IMR-90 (cell line): ENCODE measurements at places on chromosomes 7 and 10.
A peak's percentile ranks its signal among the peaks of the same experiment; 100 is the strongest.

DNA sequence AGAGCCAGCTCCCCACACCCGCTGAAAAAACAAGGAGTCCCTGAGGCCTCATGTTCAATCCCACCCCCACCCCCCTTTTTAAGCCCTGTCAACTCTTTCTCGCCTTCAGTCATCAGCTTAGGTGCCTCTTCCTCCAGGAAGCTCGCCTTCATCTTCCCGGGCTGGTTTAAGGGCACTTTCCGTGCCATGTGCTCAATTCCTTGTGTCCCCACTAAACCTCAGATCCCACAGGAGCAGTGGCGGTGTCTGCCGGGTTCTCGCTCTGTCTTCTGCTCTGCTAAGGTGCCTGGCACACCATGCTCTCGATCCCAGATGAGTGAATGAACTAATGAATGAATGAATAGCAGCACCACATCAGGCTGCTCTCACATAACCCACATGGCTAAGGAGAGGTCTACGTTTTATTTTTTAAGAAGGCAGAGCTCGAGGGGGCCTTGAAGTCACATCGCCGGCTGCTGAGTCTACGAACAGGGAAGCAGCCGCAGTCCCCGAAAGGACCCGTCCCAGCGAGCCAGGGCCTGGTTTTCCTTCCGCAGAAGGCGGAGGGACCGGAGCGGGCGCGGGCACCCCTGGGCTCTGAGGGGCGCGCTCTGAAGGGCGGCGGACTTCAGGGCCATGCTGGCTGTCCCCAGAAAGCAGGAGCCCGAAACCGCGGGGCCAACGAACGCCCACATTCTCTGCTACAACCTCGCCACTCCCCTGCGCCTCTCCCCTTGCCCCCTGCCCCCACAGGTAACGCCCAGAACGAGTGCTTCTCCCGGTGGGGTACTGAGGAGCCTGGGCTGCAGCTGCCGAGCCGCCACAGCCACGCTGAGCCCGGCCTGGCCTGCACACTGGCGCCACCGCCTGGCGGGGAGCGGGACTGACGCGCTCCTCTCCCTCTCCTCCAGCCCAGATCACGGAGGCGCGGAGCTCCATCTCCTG lies 73.4 kb upstream of the KCNMA1 start:
- peak; percentile 44 for DNase-seq

DNA sequence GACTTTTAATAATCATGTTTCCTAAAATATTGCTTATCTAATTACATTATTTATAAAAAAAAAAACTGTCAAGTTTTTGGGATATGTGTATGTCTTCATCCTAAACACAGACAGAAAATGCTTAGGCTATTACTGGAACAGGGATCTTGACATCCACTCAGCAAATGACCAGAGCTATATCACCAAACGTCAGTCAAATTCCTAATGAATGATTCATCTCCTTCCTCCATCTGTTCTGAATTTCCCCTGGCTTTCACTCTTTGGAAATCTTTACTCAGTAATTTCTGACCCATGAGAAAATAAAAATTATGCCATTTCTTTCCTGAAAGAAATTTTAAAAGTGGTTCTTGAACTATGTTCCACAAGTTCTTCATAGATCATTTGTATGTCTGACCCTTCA lies 552.4 kb upstream of the KCND2 start:
- DNase-seq: peak; percentile 84

GRCh38 chr10:29386342-29386999 lies 97.6 kb downstream of the LYZL1 start:
- peak; percentile 33 for DNase-seq

- peak; percentile 67 for DNase-seq
These were observed 82.6 kb upstream of the PRKG1 start for GRCh38 chr10:50991456-50992355.

DNA sequence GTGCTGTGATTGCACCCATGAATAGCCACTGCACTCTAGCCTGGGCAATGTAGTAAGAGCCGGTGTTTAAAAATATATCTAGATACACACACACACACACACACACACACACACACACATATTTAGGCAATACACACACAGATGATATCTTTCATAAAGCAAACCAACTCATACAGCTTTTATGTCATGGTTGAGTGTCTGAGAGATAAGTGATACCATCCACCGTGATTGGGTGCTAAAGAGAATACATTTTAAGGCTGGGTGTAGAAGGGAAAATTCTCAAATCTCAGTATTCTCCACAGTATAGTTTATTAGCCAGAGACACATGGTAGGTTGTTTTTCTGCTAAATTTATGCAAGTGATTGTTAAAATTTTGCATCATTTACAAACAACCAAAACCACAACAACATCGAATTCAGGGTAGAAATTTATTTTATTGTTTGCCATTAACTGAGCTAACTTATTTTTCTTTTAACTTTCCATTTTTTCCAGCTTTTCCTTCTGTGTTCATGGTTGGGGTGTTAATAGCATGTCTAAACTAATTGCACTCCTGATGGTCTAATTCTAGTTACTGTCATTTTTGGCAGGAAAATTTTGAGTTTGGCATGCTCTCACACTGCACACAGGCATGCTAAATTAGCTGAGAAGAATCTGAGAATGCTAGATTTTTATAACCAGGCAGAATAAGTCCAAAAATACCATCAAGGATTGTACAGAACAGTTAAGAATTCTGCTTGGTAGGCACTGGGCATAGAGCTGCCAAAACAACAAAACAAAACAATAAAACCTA lies 57.9 kb upstream of the SYPL1 start:
- no peak for DNase-seq

DNA sequence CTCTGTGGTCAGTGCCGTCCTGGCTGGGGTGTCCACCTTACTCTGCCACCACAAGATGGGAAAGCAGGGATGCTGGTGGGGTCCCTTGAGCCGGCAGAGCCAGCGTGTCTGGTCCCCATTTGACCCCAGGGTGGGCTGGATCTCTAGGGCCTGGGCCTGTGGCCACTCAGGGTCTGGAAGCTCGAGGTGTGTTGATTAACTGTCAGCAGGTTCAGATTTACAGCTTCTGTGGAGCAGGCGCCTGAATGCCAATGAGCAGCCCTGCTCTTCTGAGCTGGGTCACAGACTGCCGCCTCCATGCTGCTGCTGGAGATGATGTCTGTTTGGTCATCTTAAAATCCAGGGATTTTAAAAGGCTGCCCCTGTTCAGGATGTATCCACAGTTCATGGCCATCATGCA lies 11.3 kb upstream of the DPYSL4 start:
- no peak for DNase-seq

DNA sequence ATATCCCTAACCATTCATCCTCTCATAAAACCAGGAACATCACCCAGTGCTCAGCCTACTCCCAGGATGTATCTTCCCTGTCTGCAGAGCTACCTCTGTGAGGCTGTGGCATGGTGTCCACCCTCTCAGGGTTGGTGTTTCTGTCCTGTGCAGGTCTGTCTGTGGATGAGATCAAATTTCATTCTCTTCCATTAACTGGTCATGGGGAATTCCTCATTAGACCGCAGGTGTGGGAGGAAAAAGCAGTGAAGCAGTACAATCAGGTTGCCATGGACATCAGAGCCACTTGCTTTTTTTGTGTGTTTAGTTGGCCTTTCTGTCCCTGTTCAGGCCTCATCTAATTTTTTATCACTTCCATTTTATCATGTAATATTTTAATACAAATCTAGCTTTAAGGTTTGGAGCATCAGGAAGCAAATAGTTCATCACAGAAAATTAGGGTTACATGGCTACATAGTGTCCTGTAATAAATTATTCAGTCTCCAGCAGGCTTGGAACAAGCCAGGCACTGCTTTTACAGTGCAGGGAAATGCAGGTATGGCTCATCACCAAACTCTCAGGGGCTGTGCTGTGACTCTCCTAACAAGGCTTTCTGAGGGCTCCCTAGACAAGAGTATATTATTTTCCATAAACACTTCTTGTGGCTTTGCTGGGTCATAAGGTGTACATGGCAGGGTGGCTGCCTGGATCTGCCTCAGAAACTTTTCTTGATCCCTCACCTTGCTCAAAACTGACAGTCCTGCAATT lies 594.9 kb upstream of the IGFBP3 start:
- no peak for DNase-seq

DNA sequence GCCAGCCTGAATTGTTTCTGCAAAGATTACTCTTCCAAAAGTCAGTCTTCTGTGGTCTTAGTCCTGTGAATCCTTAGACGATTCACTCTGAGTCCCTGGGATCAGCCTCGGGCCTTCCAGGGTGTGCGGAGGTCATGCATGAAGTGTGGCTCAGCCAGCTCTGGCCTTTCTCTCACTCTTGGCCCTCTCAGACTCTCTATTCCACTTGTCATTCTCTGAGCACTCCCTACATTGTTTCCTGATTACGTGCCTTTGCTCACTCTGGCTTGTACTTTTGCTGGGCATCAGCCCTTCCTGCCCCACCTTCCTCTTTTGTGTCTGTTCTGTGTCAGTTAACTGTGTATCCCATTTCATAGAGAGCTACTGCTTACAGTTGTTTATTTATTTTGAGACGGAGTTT lies 36.0 kb downstream of the CCNY start:
- no peak for DNase-seq

DNA sequence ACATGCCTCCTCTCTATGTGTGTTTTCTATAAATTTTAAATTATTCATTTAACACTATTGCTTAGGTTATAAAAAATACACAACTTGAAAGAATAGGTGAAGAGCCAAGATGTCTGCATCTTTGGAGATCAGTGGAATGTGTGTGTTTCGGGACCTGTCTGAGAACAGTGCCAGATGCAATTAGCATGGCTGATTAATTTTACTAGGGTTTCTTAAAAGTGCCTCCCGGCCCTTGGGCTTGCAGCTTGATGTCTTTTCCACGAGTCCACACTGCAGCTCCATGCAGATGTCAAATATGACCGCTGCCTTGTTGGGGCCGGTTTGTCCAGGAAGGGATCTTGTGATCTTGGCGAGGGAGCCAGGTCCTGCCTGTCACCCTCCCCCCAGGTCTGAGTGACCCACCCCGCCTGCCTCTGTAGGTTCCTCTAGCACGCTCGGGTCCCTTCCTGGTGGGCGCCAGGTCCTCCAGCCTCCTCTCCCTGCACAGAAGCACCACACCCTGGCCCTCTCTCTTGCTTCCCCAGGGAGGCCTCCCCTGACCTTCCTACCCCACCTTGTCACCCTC lies 20.7 kb downstream of the LHPP start:
- DNase-seq: no peak

DNA sequence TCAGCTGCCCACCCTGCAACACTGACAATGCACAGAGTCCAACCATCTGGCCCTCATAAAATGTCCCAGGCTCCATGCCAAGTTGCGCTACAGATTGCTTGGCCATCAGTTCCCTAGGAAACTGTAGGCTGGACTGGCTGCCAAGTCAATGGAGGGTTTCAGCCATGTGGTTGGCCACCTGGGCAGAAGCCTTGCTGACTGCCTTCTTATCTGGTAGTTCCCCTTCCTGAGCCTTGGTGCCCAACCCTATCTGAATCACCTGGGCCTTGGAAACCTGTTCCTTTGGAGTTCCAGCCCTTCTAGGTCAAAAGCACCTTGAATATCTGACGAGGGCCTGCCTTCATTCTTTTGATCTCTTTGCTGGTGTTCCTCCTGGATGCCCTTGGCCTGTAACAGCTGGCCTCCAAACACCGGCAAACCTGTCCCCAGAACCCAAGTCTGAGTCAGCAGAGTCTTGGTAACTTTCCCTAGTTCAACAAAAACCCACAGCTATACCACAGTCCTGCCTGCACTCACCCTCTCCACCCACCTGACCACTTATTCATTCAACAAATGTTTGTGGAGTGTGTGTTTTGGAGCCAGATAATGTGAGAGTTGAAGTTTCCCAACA lies 37.4 kb upstream of the KDM7A start:
- DNase-seq: peak; percentile 7

GRCh38 chr10:131724891-131725580 lies 175.8 kb upstream of the PPP2R2D start:
- no peak for DNase-seq

GRCh38 chr10:95756041-95756761 lies at the start of gene ENTPD1:
Gene ENTPD1 (plus strand): TSS chr10:95756163. CDS start chr10:95756240, 77 bp downstream.
- DNase-seq: peak; percentile 12

- peak; percentile 50 for DNase-seq
These were observed 728 bp downstream of the CAV2 start for GRCh38 chr7:116500078-116500853.

GRCh38 chr7:95861041-95861440 lies 88.7 kb downstream of the DYNC1I1 start:
- peak; percentile 3 for DNase-seq

GRCh38 chr10:15182540-15183207 lies 14.2 kb upstream of the NMT2 start:
- peak; percentile 58 for DNase-seq

GRCh38 chr10:3887885-3888476 lies 103.0 kb upstream of the KLF6 start:
- DNase-seq: peak; percentile 97

- DNase-seq: no peak
These were observed 18.5 kb upstream of the TTYH3 start for GRCh38 chr7:2613098-2613930.

GRCh38 chr7:145175366-145175765 lies 339.5 kb upstream of the TPK1 start:
- DNase-seq: no peak

GRCh38 chr10:117360994-117361667 lies 14.1 kb downstream of the PDZD8 start:
- DNase-seq: peak; percentile 30

DNA sequence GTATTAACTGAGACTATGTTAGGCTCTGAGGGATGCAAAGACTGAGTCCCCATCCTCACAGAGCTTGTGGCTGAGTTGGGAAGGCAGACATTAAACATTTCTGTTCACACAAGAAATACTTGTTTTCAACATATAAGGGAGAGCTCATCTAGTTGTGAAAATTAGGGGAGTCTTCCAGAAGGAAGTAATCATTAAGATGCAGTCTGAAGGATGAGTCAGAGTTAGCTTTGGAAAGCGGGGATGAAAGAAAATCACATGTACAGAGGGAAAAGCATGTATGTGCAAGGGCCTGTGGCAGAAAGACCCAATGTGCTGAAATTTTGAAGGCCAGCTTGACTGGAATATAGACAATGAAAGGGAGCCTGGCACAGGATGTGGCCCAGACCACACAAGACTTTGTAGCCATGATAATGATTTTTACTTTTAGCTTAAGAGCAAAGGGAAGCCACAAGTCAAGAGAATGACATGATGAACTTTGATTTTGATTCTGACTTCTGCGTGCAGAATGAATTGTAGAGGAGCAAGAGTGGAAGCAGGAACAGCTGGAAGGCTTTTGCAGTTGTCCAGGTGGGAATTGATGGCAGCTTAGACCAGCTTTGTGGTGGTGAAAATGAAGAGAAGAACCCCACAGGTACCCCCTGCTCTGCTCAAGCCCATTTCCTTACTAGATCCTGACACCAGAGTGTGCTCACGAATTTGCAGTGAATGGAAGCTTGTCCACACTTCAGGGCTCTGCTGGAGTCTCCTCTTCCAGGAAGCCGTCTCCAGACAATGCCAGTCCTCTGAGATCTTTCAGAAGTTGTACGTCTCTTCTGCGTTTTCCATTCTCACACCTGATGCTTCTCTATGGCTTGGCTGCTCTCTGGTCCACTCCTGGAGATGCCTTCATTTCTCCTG lies 115.6 kb downstream of the ATXN7L1 start:
- DNase-seq: peak; percentile 47

DNA sequence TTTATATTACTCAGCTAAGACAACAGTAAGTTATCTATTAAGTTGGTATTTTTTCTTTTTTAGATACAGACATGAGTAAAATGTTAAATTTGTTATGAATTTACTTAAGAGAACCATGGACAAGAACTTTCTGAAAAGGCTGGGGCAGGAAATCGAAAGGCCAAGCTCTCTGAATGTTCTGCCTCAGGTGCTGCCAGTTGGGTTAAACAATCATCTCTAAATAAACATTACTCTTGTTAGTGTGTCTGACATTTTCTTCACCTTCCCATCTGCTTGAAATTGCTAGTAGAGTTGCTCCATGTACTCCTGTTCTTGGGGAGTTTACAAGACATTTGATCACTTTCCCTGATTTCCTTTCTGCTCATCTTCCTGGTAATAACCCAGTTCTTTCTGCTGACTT lies 87.5 kb downstream of the ANKRD7 start:
- no peak for DNase-seq

GRCh38 chr10:110356628-110357245 lies 52.0 kb upstream of the SMNDC1 start:
- peak; percentile 94 for DNase-seq
